ENCODE measurements at places on chromosomes 2 and 18.

GRCh38 chr18:32848826-32849225 lies 76.0 kb upstream of the KLHL14 start:
- no peak for DNase-seq

- DNase-seq, result no peak
Observed at GRCh38 chr18:60064271-60064670, 164.5 kb downstream of the PMAIP1 start.

GRCh38 chr2:11132036-11132671 lies 23.1 kb upstream of the SLC66A3 start:
- no peak for DNase-seq

GRCh38 chr2:141923657-141924056 lies 207.2 kb downstream of the LRP1B start:
- DNase-seq, result no peak

All from lung (tissue), 17 donors.